Spinal cord (tissue), 10 donors: ENCODE measurements at places on chromosomes 3 and 15.

GRCh38 chr3:39754549-39754948 is 54.9 kb upstream of the MYRIP start:
- no peak for DNase-seq

DNA sequence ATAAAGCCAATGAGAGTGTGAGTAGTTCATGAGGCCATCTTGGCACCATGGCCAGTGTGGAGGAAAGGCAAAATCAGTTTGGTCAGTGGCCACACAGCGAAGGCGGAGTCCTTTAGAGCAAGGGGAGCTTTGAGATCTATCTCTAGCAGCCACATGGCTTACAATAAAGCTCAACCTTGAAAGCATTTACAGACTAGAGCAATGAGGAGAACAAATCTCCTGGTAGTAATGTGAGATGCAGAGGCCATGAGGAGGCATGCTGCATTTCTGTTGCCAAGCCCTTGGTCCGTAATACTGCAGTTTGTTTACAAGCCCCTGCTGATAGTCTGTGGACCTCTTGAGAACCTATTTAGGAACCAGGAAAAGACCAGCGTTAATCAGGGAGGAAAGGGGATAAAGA is 381.5 kb upstream of the C2CD4B start:
- DNase-seq, result no peak

DNA sequence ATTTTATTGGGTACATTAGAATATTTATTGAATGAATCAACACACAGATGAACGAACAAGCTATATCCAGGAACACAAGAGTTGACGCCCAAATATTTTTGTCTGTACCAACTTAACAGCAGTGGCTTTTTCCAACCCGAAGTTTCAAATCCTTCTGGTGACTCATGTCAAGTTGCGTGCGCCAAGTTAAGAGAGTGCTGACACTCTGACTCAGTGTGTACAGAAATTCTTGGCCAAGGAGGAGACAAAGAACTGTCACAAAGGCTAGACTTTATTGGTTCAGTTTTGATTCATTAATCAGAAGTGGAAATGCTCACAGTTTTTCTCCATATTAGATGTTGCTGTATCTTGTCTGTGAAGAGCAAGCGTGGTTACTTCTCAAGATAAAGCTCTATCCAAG is 59.6 kb upstream of the TSC22D2 start:
- no peak for DNase-seq

GRCh38 chr3:125187599-125187910 is 25.0 kb downstream of the SLC12A8 start:
- DNase-seq, result no peak

- no peak for DNase-seq
Observed at GRCh38 chr3:66418475-66418931, 82.3 kb downstream of the LRIG1 start.

GRCh38 chr3:44429459-44429858 is 48.0 kb downstream of the ZNF445 start:
- DNase-seq, result no peak

DNA sequence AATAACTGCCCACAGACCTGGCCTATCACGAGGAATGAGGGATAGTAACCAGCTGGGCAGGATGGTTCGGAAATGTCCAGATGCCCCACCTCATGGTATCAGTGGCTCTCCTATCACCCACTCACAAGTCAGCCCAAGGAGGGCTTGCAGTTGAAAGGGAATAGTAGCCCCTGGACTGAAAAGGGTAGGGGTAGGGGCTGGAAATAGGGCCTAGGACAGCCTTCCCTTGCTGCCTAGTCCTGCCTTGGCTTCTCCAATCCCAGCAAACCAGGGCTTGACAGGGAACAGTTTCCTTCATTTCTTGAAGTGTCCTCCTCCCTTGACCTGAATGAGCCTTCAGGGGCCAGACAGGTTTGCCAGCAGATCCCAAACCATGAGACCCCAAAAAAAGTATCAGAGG is 1.2 kb upstream of the CACNA2D2 start:
- DNase-seq, result no peak

GRCh38 chr15:44636976-44637375 is 26.5 kb downstream of the SPG11 start:
- DNase-seq, result no peak

- no peak for DNase-seq
Observed at GRCh38 chr15:73629798-73630429, 3.3 kb downstream of the NPTN start.

- no peak for DNase-seq
Observed at GRCh38 chr15:77168616-77169015, 97.7 kb upstream of the TSPAN3 start.

- peak; percentile 7 for DNase-seq
Observed at GRCh38 chr3:24270204-24270691, 224.4 kb downstream of the THRB start.

GRCh38 chr3:136209921-136210320 is 13.8 kb upstream of the MSL2 start:
- no peak for DNase-seq

GRCh38 chr3:112061152-112061551 is 25.0 kb upstream of the C3orf52 start:
- no peak for DNase-seq
